Activated T-helper 1 cell treated with anti-CD3 and anti-CD28 coated beads, Interleukin-12 subunit alpha, Interleukin-12 subunit beta, Interleukin-2, Interleukin-4 antibody, amounts not matched to agents 30 ng/mL and 10 ng/mL and 1 ng/mL, durations not matched to agents 14 hours and 24 hours and 36 hours (primary cell): ENCODE measurements at places on chromosomes 12 and 14. TPM values are rescaled to one million over a fixed set of nuclear protein-coding genes. Genes with fewer than 3 reads are reported as not detected.

DNA sequence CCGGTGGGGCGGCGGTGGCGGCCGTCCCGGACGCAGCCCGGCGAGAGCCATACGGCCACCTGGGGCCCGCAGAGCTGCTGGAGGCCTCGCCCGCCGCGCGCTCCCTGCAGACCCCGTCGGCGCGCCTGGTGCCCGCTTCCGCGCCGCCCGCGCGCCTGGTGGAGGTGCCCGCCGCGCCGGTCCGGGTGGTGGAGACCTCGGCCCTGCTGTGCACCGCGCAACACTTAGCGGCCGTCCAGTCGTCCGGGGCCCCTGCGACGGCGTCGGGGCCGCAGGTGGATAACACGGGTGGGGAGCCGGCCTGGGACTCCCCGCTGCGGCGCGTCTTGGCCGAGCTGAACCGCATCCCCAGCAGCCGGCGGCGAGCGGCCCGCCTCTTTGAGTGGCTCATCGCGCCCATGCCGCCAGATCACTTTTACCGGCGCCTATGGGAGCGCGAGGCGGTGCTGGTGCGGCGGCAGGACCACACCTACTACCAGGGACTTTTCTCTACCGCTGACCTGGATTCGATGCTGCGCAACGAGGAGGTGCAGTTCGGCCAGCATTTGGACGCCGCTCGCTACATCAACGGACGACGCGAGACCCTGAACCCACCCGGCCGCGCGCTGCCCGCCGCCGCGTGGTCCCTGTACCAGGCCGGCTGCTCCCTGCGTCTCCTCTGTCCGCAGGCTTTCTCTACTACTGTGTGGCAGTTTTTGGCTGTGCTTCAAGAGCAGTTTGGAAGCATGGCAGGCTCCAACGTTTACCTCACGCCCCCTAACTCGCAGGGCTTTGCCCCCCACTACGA, 716 bp downstream of the RIOX1 start:
- H3K27me3 ChIP-seq, result peaks cover 5% of the 10 kb centered on the region
- peak overlapping the region; percentile 86 for H3K4me3 ChIP-seq

Gene IRAK3
- 3.2 TPM in 2 replicates for total RNA-seq

Gene GLS2
- 1.5 and 2.6 TPM in 2 replicates for total RNA-seq

- no peak for DNase-seq
- no peaks in the 10 kb centered on the region for H3K36me3 ChIP-seq
Measured at GRCh38 chr14:23149745-23150144, 30.7 kb upstream of the CEBPE start.

GRCh38 chr14:64114166-64114565, 180.0 kb downstream of the ESR2 start:
- H3K4me1 ChIP-seq, result no peaks in the 10 kb centered on the region

GRCh38 chr12:105562199-105562971, 231.9 kb downstream of the C12orf75 start:
- H3K27me3 ChIP-seq, result no peaks in the 10 kb centered on the region
- no peak overlapping the region for H3K27ac ChIP-seq
- no peak for DNase-seq
- H3K4me1 ChIP-seq, result no peaks in the 10 kb centered on the region
- no peaks in the 10 kb centered on the region for H3K36me3 ChIP-seq

DNA sequence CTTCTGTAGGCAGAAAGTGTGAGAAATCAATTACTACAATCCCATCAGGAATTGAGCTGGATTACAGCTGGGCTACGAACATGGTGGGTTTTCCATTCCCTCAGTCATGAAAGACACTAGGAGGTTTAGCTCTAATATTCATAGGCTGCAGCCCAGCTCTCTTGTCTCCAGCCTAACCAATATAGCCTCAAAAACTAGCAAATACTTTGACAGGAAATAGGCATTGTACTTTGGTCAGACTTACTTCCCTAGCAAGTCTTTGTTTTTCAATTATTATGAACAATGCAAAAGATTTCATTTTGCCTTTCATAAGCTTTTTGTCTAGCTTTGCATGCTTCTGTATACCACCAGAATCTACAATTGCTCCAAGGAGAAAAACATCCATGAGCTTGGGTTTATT, 296.2 kb downstream of the GPHN start:
- no peaks in the 10 kb centered on the region for H3K4me1 ChIP-seq
- H3K4me3 ChIP-seq, result no peak overlapping the region
- H3K27me3 ChIP-seq, result no peaks in the 10 kb centered on the region
- H3K27ac ChIP-seq, result no peak overlapping the region

Gene SLC35F4
- total RNA-seq, result not detected in 2 replicates

Gene VWF
- not detected in 2 replicates for total RNA-seq

GRCh38 chr14:67421356-67422224, 9.6 kb upstream of the PLEK2 start:
- no peaks in the 10 kb centered on the region for H3K4me1 ChIP-seq
- H3K27me3 ChIP-seq, result peaks cover 21% of the 10 kb centered on the region
- H3K4me3 ChIP-seq, result no peak overlapping the region
- H3K27ac ChIP-seq, result no peak overlapping the region
- no peak for DNase-seq

Gene NXPH4
- total RNA-seq, result 0.36 and 0.49 TPM in 2 replicates

- no peak overlapping the region for H3K27ac ChIP-seq
- H3K27me3 ChIP-seq, result peaks cover 3% of the 10 kb centered on the region
Measured at GRCh38 chr12:102376181-102376747, 104.1 kb downstream of the IGF1 start.

Gene PRICKLE1
- 0.34 TPM in 1 of 2 replicates, not detected in the other for total RNA-seq

Gene CRACR2A
- total RNA-seq, result 28.0 and 30.0 TPM in 2 replicates

GRCh38 chr12:3352230-3352629, 138.8 kb upstream of the PRMT8 start:
- peaks cover 7% of the 10 kb centered on the region for H3K27me3 ChIP-seq

- DNase-seq, result peak; percentile 33
- peak overlapping the region; percentile 61 for H3K4me3 ChIP-seq
- H3K27ac ChIP-seq, result peak overlapping the region; percentile 95
- no peaks in the 10 kb centered on the region for H3K27me3 ChIP-seq
- peaks cover 11% of the 10 kb centered on the region for H3K36me3 ChIP-seq
Measured at GRCh38 chr14:50520947-50521815, 11.2 kb downstream of the MAP4K5 start.

- DNase-seq, result no peak
- no peaks in the 10 kb centered on the region for H3K27me3 ChIP-seq
- no peak overlapping the region for H3K4me3 ChIP-seq
- H3K27ac ChIP-seq, result no peak overlapping the region
- no peaks in the 10 kb centered on the region for H3K36me3 ChIP-seq
Measured at GRCh38 chr12:60494244-60494643, 898.4 kb downstream of the SLC16A7 start.

Gene MAP1LC3B2
- total RNA-seq, result 0.49 and 0.57 TPM in 2 replicates

GRCh38 chr12:103548622-103549601, 38.2 kb upstream of the STAB2 start:
- H3K4me3 ChIP-seq, result no peak overlapping the region
- H3K27me3 ChIP-seq, result peaks cover 17% of the 10 kb centered on the region
- H3K27ac ChIP-seq, result no peak overlapping the region
- peak; percentile 54 for DNase-seq
- H3K4me1 ChIP-seq, result peaks cover 13% of the 10 kb centered on the region
- H3K36me3 ChIP-seq, result no peaks in the 10 kb centered on the region

DNA sequence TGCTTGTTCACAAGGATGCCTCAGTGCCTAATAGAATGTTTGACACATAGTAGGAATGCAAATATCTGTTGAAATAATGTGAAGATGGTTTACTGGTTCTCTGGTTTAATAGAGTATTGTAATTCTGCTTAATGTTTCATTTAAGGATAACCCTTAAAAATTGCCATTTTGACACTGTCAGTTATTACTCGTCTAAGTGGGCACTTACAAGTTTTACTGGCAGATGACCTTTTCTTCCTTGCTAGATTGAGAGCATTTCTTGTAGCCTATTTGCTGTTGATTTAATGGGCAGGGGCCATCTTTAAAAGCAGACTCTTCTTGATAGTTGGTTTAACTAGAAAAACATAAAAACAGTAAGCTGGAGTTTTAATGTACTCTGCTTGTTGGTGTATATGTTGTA, 1.9 kb downstream of the TMEM263 start:
- H3K27me3 ChIP-seq, result no peaks in the 10 kb centered on the region
- H3K36me3 ChIP-seq, result peaks cover 12% of the 10 kb centered on the region
- peak overlapping the region; percentile 10 for H3K27ac ChIP-seq
- peaks cover 28% of the 10 kb centered on the region for H3K4me1 ChIP-seq

DNA sequence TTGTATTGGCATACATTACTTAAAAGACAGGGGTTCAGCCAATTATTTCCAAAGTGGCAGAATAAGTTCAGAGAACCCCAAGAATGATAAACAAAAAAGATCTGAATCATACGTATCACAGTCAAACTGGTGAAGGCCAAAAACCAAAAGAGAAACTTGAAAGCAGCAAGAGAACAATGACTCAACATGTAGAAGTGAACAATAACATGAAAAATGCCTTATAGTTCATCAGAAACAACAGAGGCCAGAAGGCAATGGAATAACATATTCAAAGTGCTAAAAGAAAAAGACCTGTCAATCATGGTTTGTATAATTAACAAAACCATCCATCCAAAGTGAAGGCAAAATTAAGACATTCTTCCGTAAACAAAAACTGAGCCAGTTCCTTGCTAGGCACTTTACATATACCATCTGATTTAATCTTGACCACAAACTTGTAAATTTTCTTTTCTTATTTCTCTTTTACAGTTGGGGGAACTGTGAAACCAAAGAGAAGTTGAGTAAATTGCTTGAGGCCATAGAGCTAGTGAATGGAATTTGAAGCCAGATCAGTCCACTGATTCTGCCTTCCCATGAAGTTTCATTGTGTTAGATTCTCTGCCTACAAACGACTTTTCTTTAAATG, 232.1 kb upstream of the SEL1L start:
- H3K36me3 ChIP-seq, result no peaks in the 10 kb centered on the region
- DNase-seq, result no peak
- H3K27ac ChIP-seq, result peak overlapping the region; percentile 27
- peaks cover 3% of the 10 kb centered on the region for H3K27me3 ChIP-seq
- no peaks in the 10 kb centered on the region for H3K4me1 ChIP-seq

GRCh38 chr14:78383060-78383459, 212.9 kb downstream of the NRXN3 start:
- H3K27ac ChIP-seq, result no peak overlapping the region
- no peaks in the 10 kb centered on the region for H3K36me3 ChIP-seq
- no peaks in the 10 kb centered on the region for H3K27me3 ChIP-seq
- H3K4me1 ChIP-seq, result no peaks in the 10 kb centered on the region
- DNase-seq, result no peak
- H3K4me3 ChIP-seq, result no peak overlapping the region

DNA sequence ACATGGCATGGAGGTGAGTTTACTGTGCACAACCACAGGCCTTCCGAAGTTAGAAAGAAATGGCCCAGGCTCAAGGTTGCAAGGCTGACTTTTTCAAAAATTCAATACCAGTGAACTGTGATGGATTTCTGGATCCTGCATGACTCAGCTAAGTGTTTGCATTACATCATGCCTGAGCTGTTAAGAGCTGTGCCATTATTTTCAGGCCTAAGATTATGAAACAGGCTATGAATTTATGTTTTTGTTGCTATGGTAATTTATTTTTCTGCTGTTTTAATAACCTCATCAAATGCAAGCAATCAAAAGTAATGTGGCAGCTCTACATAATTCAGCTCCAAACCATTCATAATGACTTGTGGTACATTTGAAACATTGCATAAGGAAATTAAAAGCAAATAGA, 457.7 kb upstream of the TMEM132C start:
- H3K4me3 ChIP-seq, result no peak overlapping the region
- H3K27me3 ChIP-seq, result no peaks in the 10 kb centered on the region
- H3K4me1 ChIP-seq, result no peaks in the 10 kb centered on the region
- no peaks in the 10 kb centered on the region for H3K36me3 ChIP-seq
- no peak for DNase-seq

Gene GALNT6
- total RNA-seq, result 11.9 and 12.4 TPM in 2 replicates

Gene CD9
- total RNA-seq, result 47.4 and 50.9 TPM in 2 replicates

GRCh38 chr14:38790916-38791315, 312.1 kb downstream of the SEC23A start:
- no peak for DNase-seq
- H3K27ac ChIP-seq, result no peak overlapping the region
- H3K4me1 ChIP-seq, result no peaks in the 10 kb centered on the region
- H3K36me3 ChIP-seq, result no peaks in the 10 kb centered on the region
- H3K27me3 ChIP-seq, result no peaks in the 10 kb centered on the region

GRCh38 chr12:107365703-107366102, 272.4 kb upstream of the CRY1 start:
- no peak overlapping the region for H3K4me3 ChIP-seq
- DNase-seq, result no peak
- no peak overlapping the region for H3K27ac ChIP-seq
- peaks cover 7% of the 10 kb centered on the region for H3K36me3 ChIP-seq
- H3K4me1 ChIP-seq, result peaks cover 60% of the 10 kb centered on the region
- H3K27me3 ChIP-seq, result no peaks in the 10 kb centered on the region

Gene LPAR5
- total RNA-seq, result 2.8 and 3.1 TPM in 2 replicates

DNA sequence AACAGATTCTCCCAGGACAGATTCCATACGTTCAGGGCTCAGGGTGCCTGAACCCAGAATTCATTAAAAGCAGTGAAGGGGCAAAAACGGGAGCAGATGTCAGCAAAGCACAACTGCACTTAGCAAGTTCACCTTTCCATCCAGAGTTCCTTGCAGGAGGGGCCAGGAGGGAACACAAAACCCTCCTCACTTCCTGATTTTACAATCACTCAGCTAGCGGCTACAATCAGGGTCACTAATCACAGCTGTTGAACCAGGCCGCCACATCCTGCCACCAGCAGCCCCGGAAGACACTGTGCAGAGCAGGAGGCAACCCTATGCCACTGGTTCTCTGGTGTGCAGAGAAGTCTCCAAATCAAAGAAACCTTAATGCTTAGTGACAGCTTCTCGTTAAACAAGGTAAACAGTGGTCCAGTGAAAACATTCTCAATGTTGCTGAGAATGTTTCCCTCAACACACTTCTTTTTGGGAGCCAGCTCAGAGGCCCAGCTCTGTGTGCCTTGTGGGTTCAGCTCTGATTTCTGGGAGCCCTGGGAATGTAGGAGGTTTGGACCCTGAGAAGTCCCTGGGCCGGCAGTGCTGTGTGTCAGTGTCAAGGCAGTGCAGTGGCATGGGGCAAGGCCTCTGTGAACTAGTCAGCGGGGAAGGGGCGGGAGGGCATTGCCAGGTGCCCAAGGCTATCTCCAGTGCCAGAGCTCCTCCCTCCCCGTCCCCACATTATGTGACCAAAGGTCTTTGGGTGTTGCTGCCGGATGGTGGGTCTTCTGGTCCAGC, 54.5 kb downstream of the VCPKMT start:
- H3K4me3 ChIP-seq, result peak overlapping the region; percentile 99
- H3K4me1 ChIP-seq, result peaks cover 94% of the 10 kb centered on the region
- DNase-seq, result peak; percentile 67

Gene DHH
- 0.10 TPM in 1 of 2 replicates, not detected in the other for total RNA-seq

Gene TPPP2
- total RNA-seq, result not detected in 2 replicates

Gene CCDC184
- total RNA-seq, result 0.61 and 0.75 TPM in 2 replicates

DNA sequence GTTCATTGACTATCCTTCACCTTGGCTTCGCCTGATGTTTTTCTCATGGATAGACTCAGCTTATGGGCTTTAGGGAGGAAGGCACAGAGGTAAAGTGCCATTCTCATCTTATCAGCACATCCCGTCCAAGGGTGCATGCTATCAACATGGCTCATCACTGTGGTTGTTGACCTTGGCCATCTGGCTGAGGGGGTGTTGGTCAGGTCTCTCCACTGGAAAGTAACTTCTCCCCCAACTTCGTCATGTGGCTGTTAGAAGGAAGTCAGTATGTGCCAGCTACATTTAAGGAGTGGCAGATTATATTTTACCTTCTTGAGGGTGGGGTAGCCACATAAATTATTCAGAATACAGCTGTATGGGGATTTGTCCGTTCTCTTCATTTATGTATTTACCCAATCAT, 68.9 kb downstream of the EML1 start:
- H3K4me3 ChIP-seq, result no peak overlapping the region
- H3K27me3 ChIP-seq, result peaks cover 6% of the 10 kb centered on the region
- H3K27ac ChIP-seq, result no peak overlapping the region
- DNase-seq, result no peak
- no peaks in the 10 kb centered on the region for H3K36me3 ChIP-seq

GRCh38 chr14:99117671-99118045, 154.3 kb downstream of the BCL11B start:
- no peak overlapping the region for H3K27ac ChIP-seq
- peaks cover 13% of the 10 kb centered on the region for H3K27me3 ChIP-seq
- H3K4me3 ChIP-seq, result no peak overlapping the region
- H3K4me1 ChIP-seq, result no peaks in the 10 kb centered on the region
- no peaks in the 10 kb centered on the region for H3K36me3 ChIP-seq
